ENCODE measurements at places on chromosomes 2 and 18.

- DNase-seq = no peak
These were observed 229.7 kb downstream of the KLHL29 start for GRCh38 chr2:23614701-23615100.

- no peak for DNase-seq
These were observed 71.0 kb upstream of the ST3GAL5 start for GRCh38 chr2:85959826-85960225.

- DNase-seq = no peak
These were observed 11.2 kb downstream of the DBI start for GRCh38 chr2:119377993-119378345.

- no peak for DNase-seq
These were observed 8.2 kb upstream of the ALPI start for GRCh38 chr2:232447638-232448303.

DNA sequence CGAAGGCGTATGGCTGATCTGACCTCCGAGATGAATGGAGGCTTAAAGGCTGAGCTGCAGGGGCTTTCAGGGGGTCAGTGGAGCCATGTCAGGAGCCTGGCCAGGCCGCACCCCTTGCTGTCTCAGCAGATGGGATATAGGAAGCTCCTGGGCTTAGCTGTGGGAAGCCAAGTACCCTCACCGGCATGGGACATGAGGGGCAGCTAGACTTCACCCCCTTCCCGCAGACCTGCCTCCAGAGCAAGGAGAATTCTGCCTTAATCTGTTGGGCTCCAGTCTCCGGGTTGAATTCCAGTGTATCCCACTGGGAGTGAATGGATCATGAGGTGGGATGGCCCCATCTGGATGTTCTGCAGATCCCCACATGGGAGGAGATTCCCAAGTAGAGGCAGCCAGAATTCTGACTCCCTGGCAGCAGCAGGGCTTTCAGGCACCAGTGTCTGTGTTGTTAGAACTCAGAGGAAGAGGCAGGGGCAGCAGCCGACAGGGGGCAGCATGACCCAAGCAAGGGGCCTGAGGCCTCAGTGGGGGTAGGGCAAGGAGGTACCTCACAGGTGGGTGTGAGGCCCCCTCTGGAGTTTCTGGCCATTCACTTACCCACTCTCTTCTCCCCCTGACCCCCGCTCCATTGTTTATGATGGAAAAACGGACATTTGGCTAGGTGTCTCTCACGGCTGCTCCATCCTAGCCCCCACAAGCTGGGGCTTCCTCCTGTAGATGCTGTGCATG, 19.1 kb downstream of the CAPG start:
- DNase-seq = peak; percentile 67

DNA sequence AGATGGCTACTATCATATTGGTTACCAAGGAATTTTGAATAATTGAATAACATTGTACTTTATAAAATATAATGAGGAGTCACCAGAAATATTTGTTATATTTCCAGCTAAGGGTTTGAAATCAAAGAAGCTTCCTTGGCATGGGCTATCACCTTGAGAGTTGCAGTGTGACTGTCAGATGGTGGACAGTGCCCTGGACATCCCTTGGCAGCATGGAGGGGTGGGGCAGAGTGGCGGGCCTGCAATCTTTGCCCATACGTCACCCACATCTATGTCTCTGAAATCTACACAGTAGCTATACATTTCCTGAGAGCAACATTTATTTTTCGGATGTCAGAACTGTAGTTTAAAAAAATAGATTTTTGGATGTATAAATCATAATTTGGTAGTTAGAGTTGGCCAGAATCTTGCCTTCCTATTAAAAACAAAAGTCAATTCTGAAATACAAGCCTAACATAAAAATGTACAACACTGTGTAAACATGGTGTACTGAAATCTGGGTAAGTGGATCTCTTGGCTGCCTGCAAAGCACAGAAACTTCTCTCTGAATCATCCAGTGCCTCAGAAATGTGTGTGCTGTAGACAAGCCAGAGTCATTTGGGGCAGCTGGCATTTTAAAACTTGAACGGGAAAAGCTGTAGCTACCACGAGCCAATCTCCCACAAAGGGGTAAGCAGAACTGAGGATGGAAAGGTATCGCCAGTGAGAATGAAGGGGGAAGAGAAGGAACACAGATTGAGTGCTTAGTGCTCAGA, 124.2 kb upstream of the ARHGAP28 start:
- DNase-seq = no peak

DNA sequence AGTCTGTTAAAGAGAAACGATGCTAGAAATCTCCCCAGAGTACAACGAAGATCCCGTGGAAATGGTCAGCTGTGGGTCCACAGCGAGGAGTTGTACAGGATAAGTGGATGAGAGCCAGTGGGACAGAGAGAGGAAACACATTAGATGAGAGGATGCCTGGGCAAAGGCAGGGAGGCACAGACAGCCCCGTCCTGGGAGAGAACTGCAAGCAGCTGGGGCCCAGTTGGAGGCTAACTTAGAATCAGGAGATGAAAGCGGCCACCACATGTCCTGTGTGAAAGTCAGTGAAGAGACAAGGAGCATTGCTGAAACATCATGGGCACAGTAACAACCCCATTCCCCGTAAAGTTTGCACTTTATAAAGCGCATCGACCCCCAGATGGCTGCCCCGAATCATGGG, 157.5 kb downstream of the RAPGEF4 start:
- no peak for DNase-seq

DNA sequence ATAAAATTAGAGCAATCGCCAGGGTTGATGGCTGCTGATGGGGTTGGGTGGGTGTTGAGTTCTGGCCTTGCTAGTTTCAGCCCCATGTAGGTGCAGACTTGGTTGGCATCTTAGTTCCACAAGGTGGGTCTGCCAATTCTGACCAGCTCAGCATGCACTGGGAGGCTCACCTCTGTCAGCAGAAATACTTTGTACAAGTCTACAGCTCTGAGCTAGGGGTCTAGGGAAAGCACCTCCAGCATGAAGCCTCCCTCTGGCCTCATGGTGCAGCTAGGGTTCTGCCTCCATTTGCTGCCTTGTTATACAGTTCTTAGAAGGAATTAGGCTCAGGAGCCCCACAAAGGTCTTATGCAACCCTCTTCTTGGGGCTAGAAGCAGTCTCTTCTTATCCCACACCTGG, 278.9 kb upstream of the HDAC4 start:
- DNase-seq = no peak

- no peak for DNase-seq
These were observed 97.6 kb downstream of the WDR7 start for GRCh38 chr18:56748698-56749268.

DNA sequence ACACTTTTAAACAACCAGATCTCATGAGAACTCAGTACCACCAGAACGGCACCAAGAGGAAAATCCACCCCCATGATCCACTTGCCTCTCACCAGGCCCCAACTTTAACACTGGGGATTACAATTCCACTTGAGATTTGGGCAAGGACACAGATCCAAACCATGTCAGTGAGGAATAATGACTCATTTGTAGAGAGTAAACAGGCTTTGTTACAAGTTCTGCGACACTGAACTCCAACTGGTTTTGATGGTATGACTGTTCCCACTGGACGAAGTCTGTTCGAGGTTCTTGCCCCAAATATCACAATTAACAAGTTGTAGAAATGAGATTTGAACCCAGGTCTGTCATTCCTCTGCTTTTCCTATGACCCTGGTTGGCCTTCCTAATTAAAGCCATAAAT, 718.1 kb upstream of the ID2 start:
- no peak for DNase-seq

- DNase-seq = no peak
These were observed 10.4 kb downstream of the IL1RN start for GRCh38 chr2:113137827-113138226.

DNA sequence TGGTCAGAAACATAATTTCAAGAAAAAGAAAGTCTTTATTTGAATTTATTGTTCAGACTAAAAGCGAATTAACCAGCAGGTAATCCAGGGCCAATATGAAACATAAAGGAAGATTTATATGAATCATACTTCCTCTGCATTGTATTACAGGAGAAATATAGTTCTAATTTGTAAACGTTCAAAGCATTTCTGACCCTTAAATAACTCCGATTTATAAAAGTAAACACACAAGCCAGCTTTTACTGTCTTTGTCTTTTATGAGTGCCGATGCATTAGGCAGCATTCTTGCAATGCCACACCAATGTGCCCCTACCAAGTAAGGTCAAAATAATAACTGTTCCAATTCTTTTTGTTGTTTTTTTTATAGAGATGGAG, 118.8 kb upstream of the RBBP8 start:
- no peak for DNase-seq

- DNase-seq = no peak
These were observed 477.4 kb downstream of the CPS1 start for GRCh38 chr2:211033765-211034164.

- DNase-seq = no peak
These were observed 20.6 kb upstream of the ACSL3 start for GRCh38 chr2:222840060-222840802.

- DNase-seq = no peak
These were observed 276.9 kb upstream of the CHAC2 start for GRCh38 chr2:53490659-53491058.

DNA sequence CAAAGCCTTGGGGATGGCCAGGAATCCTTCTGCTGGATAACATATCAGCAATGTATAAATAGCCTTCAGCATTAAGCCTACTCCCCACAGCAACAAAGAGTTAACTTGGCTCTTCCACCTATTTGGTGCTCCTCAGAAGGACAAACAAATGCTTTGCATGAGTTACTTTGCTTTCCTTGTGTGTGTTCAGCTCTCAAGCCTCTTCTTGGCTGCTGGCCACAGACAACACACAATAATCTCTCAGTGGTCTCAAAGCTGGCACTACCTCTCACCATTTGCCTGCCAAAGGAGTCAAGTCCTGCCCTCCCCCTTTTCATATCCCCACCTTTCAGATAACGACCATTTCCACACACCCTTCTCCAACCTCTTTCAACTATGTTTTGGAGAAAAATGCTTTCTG, 17.5 kb downstream of the FTCDNL1 start:
- no peak for DNase-seq

- no peak for DNase-seq
These were observed 22.6 kb downstream of the BCL2L11 start for GRCh38 chr2:111143107-111143842.

DNA sequence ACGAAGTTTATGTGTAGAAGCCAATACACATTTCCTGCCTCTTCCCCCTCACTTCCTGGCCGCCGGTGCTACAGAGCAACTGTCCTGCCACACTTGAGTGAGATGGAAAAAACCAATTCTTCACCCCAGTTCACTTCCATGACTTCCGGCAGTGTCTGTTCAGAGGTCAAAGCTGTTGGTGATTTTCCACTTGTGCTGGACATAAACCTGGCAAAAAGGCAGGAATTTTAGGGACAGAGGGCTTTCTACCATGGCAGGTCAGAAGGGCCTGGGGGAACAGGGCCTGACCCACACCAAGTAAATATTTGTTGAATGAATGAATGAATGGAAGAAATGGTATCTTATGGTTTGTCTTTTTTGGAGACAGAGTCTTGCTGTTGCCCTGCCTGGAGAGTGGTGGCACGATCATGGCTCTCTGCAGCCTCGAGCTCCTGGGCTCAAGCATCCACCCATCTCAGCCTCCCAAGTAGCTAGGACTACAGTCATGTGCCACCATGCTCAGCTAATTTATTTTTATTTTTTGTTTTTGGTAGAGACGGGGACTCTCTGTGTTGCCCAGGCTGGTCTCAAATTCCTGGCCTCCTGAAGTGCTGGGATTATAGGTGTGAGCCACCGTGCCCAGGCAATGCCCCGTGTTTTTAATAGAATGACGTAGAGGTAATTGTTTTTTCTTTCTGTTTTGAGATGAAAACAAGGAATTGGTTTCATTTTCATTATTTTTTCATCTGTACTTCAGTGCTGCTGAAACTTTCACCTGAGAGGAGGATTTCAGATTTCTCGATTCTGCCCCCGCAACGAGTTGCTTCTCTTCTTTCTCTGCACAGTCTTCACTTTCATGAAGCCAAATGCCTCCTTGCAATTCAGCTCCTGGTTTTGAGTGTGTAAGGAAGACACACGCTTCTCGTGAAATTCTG, 48.0 kb upstream of the LPIN2 start:
- peak; percentile 49 for DNase-seq

- DNase-seq = no peak
These were observed 152.8 kb upstream of the STK17B start for GRCh38 chr2:196324211-196324610.

- no peak for DNase-seq
These were observed 183.2 kb upstream of the ITGA4 start for GRCh38 chr2:181273986-181274385.

DNA sequence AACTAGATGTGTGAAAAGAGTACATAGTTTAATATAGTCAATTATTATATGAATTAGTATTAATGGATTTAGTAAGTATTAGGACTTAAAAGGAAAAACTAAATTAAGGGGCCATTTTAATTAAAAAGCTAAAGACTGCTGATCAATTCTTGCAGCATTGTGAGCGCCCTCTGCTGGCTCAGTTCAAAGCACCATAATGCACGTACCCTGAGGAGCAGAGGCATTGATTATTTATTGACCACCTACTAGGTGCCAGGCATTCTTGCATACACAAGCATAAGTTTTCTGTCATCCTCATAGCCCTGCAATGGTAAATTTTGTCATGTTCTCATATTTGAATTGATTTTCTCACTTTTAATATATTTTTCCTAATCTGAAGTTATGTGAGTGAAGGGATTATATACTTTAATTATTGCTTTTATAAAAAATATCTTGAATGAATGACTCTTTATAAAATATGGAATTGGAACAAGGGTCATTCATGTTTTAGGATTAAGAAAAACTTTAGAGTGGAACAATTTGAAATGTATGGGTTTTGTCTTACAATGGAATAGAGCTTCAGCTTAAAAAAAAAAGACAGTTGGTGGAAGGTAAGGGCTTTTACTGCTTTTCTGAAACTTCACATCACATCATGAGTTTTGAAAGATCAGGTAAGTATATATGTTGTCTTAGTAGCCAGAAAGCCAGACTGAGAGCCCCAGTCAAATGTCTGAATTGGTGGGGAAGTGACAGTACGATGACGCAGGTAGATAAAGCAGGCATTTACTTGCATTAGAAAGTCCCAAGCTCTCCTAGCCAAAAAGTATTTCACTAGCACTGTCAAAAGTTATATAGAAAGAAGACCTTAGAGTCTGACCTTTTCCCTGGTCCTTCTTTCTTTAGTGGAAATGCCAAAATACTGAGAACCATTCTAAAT, 9.7 kb downstream of the ITGA4 start:
- DNase-seq = peak; percentile 75

- no peak for DNase-seq
These were observed 27.8 kb downstream of the KLHL23 start for GRCh38 chr2:169761251-169761969.

GRCh38 chr2:173571021-173571821, 216.5 kb downstream of the CDCA7 start:
- no peak for DNase-seq

GRCh38 chr2:196099916-196100315, 31.3 kb upstream of the DNAH7 start:
- no peak for DNase-seq
